ENCODE measurements at places on chromosomes 2 and 18. TPM values are rescaled to one million over a fixed set of nuclear protein-coding genes. Genes with fewer than 3 reads are reported as not detected.

- H3K4me3 ChIP-seq = no peak overlapping the region
- no peaks in the 10 kb centered on the region for H3K36me3 ChIP-seq
- no peaks in the 10 kb centered on the region for H3K4me1 ChIP-seq
These were observed 87.4 kb downstream of the MYO5B start for GRCh38 chr18:50107468-50107977.

DNA sequence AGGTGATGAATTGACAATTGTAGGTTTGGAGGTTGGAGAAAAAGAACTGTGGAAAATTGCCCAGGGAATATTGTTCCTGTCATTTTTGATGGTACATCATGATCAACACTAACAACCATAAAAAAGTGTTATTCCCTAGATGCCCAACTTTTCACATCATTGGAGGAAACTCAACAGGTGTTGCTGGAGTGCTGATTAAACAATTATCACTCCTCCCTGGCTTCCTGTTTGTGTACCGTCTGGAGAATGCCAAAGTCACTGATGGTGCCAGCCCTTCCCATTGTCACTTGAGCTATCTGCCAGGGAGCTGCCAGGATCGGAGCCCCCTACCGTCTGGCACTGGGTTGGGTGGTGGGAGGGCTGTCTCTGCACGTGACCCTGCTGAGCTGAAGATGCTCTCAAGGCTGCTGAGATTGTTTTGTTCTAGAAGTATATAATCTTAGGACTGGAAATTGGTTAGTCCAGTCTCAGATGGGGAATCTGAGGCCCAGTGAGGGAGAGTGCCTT is 156.9 kb downstream of the PRKCE start:
- H3K36me3 ChIP-seq = no peaks in the 10 kb centered on the region
- H3K4me3 ChIP-seq = no peak overlapping the region
- no peak overlapping the region for H3K27ac ChIP-seq
- no peaks in the 10 kb centered on the region for H3K27me3 ChIP-seq
- no peak for DNase-seq
- H3K4me1 ChIP-seq = peaks cover 20% of the 10 kb centered on the region

- no peak for DNase-seq
- H3K4me1 ChIP-seq = 0 out of 2 replicates have a peak, but pooled peaks cover 4% of the 10 kb centered on the region
These were observed 76.0 kb downstream of the HS1BP3 start for GRCh38 chr2:20574930-20575329.

- peaks cover 4% of the 10 kb centered on the region for H3K36me3 ChIP-seq
- peaks cover 1% of the 10 kb centered on the region for H3K27me3 ChIP-seq
- no peak overlapping the region for H3K27ac ChIP-seq
- no peaks in the 10 kb centered on the region for H3K4me1 ChIP-seq
- DNase-seq = peak; percentile 7
These were observed 22.3 kb upstream of the GPC1 start for GRCh38 chr2:240412975-240413812.

- peaks cover 12% of the 10 kb centered on the region for H3K4me1 ChIP-seq
- no peak for DNase-seq
- H3K36me3 ChIP-seq = no peaks in the 10 kb centered on the region
- no peak overlapping the region for H3K4me3 ChIP-seq
- no peak overlapping the region for H3K27ac ChIP-seq
- H3K27me3 ChIP-seq = no peaks in the 10 kb centered on the region
These were observed 284.7 kb downstream of the TRIB2 start for GRCh38 chr2:13001408-13001807.

- H3K36me3 ChIP-seq = no peaks in the 10 kb centered on the region
- peak overlapping the region; percentile 98 for H3K27ac ChIP-seq
- H3K27me3 ChIP-seq = no peaks in the 10 kb centered on the region
- peak overlapping the region; percentile 46 for H3K4me3 ChIP-seq
- H3K4me1 ChIP-seq = peaks cover 54% of the 10 kb centered on the region
These were observed 77.2 kb downstream of the TCF4 start for GRCh38 chr18:55510809-55511208.

GRCh38 chr2:231614559-231615057 is 21.9 kb downstream of the TEX44 start:
- peak overlapping the region; percentile 99 for H3K27ac ChIP-seq
- no peak for DNase-seq
- peak overlapping the region; percentile 72 for H3K4me3 ChIP-seq
- H3K4me1 ChIP-seq = peaks cover 68% of the 10 kb centered on the region
- H3K36me3 ChIP-seq = no peaks in the 10 kb centered on the region

- no peaks in the 10 kb centered on the region for H3K36me3 ChIP-seq
- no peaks in the 10 kb centered on the region for H3K27me3 ChIP-seq
- H3K27ac ChIP-seq = peak overlapping the region; percentile 21
- DNase-seq = no peak
- H3K4me3 ChIP-seq = no peak overlapping the region
These were observed 24.5 kb upstream of the LPIN2 start for GRCh38 chr18:3037423-3037915.

DNA sequence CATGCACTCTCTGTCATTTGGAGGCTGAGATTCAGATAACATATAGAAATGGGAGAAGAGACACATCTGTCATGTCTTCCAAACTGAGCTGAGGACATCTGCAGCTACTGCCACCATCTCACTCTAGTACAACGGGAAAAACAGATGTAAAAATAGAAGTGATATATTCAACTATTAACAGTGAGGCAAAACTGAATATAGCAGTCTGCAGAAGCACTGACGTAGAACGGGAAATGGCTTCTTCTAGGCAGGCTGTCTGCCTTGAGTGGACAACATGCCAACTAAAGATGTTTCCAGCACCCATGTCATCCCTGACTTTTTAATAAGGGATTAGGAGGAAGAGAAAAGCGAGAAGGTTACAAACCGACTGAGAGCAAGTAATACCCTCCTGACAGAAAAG is 51.6 kb downstream of the MRPL33 start:
- H3K4me1 ChIP-seq = peaks cover 11% of the 10 kb centered on the region
- H3K36me3 ChIP-seq = peaks cover 9% of the 10 kb centered on the region
- H3K27ac ChIP-seq = no peak overlapping the region
- no peaks in the 10 kb centered on the region for H3K27me3 ChIP-seq
- no peak for DNase-seq
- no peak overlapping the region for H3K4me3 ChIP-seq

GRCh38 chr2:54404270-54404669 is 51.9 kb upstream of the SPTBN1 start:
- H3K4me3 ChIP-seq = no peak overlapping the region
- H3K4me1 ChIP-seq = no peaks in the 10 kb centered on the region
- no peak for DNase-seq
- H3K27me3 ChIP-seq = no peaks in the 10 kb centered on the region
- no peak overlapping the region for H3K27ac ChIP-seq

GRCh38 chr2:239765076-239765845 is 259.9 kb downstream of the NDUFA10 start:
- no peaks in the 10 kb centered on the region for H3K4me1 ChIP-seq
- DNase-seq = no peak
- H3K27me3 ChIP-seq = no peaks in the 10 kb centered on the region
- H3K4me3 ChIP-seq = no peak overlapping the region

DNA sequence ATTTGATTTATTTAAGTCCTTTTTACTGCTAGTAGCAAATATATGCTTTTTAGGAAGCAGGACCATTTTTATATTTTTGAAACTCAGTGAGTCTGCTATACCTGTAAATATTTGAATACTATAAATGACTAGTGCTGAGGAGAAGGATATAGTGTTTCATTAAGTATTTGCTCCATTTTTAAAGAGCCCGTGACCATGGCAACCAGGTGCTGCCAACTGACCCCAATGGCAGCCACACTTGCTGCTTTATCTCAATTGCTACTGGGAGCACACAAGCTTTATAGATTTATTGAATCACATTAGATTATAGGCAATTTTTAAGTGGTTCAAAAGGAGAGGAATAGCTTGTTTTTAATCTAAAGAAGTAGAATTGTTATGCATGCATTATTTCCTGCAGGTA is 142.0 kb downstream of the SCG2 start:
- no peaks in the 10 kb centered on the region for H3K27me3 ChIP-seq
- no peak for DNase-seq
- H3K36me3 ChIP-seq = peaks cover 6% of the 10 kb centered on the region
- no peaks in the 10 kb centered on the region for H3K4me1 ChIP-seq

DNA sequence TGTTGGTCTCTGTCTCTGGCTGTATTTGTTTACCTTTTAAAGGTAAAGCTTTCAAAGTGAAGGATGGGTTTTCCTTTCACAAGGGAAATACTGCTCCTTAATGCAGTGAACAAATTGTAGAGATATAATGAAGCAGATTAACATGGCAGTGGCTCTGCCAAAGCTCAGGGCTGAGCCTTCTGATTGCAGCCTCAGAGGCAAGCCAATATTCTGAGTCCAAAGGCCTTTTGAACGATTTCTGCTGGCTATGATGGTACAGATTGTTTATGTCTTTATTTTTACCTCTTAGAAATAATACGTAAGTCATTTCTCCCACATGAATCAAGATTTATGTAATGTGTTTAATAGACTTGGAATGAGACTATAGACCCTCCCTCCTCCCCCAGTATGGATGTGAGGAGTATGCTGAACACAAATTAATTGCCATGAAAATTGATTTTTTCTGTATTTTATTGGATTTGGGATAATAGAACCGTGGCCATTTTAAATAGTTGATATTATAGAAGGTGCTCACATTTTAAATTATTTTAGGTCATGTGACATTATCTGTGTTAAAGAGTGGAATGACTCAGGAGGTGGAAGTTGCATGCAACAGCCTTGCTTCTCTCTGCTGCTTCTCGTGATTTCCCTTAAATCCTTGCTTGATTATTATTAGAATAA is 772 bp downstream of the SCN2A start:
- H3K27me3 ChIP-seq = no peaks in the 10 kb centered on the region
- no peak overlapping the region for H3K4me3 ChIP-seq

DNA sequence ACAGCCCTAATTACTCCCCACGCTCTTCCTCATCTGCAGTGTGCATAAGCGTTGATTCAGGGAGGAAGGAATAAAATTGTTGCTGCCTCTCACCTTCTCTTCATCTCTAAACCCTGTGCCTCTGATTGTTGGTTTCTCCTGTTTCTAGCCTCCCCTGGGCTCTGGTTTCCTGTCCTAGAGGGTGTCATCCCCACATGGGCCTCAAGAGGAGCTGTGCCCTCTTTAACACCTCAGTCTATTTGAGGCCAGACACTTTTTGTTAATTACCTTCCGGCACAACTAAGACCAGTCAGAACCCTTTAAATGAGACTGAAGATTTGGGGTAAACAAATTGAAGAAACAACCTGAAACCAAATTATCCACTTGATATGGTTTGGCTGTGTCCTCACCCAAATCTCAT is 9.7 kb downstream of the CTAGE1 start:
- H3K4me3 ChIP-seq = no peak overlapping the region
- peaks cover 4% of the 10 kb centered on the region for H3K27me3 ChIP-seq
- H3K36me3 ChIP-seq = peaks cover 8% of the 10 kb centered on the region

DNA sequence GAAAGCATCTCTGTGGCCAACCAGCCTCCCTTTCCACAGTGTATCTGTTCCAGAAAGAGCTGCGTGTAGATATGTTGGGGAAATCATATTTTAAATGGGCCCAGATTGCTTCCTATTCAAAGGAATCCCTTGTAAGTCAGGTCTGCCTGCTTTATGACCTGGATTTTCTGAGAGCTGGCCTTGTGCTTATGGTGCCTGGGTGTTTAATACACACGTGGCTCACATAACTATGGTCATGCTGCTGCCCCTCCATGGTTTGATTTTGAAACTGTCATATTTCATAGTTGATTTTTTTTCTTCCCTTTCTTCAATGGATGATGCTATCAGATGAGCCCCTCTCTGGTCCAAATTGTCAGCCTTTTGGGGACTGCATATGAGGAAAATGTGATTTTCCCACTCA is 111.5 kb upstream of the CNGA3 start:
- H3K27me3 ChIP-seq = no peaks in the 10 kb centered on the region
- H3K4me1 ChIP-seq = no peaks in the 10 kb centered on the region
- DNase-seq = no peak
- no peak overlapping the region for H3K4me3 ChIP-seq
- H3K36me3 ChIP-seq = no peaks in the 10 kb centered on the region

DNA sequence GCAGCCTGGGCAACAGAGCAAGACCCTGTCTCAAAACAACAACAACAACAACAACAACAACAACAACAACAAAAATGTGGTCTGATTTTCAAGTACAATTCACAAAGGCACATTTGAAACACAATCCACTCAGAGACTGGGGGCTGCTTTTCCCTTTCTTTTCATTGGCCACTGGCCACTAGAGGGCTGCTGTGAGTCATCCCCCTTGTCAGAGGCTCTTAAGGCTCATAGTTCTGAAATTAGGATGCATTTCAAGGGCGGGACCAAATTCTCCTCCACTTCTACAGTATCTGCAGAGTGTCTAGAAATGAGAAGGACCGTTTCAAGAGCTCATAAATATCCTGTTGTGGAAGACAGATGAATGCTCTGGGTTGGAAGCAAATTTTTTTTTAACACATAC is 285.4 kb downstream of the NRXN1 start:
- H3K27ac ChIP-seq = no peak overlapping the region
- no peaks in the 10 kb centered on the region for H3K4me1 ChIP-seq
- H3K4me3 ChIP-seq = no peak overlapping the region
- no peaks in the 10 kb centered on the region for H3K36me3 ChIP-seq

GRCh38 chr2:75100801-75101151 is 98.5 kb downstream of the TACR1 start:
- no peaks in the 10 kb centered on the region for H3K27me3 ChIP-seq
- no peak overlapping the region for H3K4me3 ChIP-seq
- H3K27ac ChIP-seq = no peak overlapping the region
- H3K36me3 ChIP-seq = peaks cover 5% of the 10 kb centered on the region

- no peak for DNase-seq
- H3K4me1 ChIP-seq = no peaks in the 10 kb centered on the region
- no peaks in the 10 kb centered on the region for H3K36me3 ChIP-seq
- no peaks in the 10 kb centered on the region for H3K27me3 ChIP-seq
These were observed 19.2 kb upstream of the CYRIA start for GRCh38 chr2:16684676-16685339.

DNA sequence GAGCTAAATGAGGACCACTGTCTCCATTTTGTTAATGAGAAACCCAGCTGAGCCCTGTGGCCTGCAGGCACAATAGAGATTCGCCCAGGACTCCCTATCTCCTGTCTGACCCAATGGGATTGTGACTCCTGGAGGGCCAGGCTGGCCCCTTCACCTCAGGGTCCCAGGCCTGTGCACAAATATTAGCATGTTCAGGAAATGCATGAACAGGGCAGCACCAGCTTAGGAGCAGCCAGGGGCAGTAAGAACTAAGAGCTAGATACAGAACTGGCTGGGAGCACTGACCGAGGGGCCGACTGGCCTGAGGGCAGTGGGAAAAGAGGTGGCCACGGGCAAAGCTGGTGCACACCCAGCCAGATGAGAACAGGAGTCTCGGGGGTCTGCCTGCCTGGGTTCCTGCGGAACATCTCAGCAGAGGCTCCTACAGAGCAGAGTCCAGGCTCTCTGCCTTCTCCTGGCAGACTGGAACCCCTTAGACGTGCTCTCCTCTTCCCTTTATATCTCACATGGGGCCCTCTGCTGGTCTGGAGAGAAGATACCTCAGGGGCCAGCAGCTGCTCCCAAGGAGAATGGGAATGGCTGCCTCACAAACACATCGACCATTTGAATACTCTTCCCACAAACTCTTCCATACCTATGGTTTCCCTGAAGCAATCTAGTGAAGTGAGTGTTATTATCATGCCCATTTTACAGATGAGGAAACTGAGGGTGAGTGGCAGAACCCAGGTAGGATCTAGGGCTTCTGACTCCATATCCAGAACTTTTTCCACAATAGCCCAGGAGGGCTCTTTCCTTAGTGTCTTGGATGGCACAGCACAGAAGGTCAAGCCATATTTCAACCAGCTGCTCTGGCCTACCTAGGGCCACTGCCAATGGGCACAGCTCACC is 77.6 kb upstream of the OTOF start:
- H3K4me3 ChIP-seq = no peak overlapping the region
- DNase-seq = no peak
- H3K36me3 ChIP-seq = no peaks in the 10 kb centered on the region

Gene ZSWIM2
- not detected for total RNA-seq

Gene ZNG1B
- total RNA-seq = 41.7 TPM

Gene MAPK4
- 3.3 TPM for total RNA-seq

Gene NPC1
- 23.9 TPM for total RNA-seq

Gene TMEM37
- total RNA-seq = 9.6 TPM

Data from WTC11 (cell line).